ENCODE measurements at places on chromosomes 3 and 15.

DNA sequence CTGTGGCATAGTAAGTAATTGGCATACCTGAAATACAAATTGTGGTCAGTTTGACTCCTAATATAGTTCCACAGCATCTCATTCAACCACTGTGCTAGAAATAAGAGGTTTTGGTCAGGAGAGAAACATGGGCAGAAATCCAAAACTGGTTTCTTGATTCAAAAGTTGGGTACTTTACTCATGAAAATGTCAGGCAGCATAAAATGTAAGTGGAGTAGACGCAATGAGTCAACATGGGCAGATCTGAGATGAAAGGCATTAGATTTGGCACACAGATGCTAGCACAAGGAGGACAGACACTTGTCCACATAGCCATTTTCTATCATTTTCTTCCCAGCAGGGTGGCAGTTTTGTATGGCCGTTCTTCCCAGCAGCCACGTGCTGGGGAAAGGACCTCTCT is 255.8 kb upstream of the CDIN1 start:
- DNase-seq, result no peak

DNA sequence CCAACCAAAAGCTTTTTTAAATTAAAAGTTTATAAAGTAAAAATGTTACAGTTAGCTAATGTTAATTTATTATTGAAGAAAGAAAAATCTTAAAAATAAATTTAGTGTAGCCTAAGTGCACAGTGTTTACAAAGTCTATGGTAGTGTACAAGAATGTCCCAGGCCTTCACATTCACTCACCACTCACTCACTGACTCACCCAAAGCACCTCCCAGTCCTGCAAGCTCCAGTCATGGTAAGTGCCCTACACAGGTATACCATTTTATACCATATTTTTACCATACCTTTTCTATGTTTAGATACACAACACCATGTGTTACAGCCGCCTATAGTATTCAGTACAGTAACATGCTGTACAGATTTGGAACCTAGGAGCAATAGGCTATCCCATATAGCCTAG is 29.1 kb downstream of the SSR3 start:
- DNase-seq, result no peak

GRCh38 chr3:126084768-126085180 is 850 bp upstream of the SLC41A3 start:
- DNase-seq, result no peak

DNA sequence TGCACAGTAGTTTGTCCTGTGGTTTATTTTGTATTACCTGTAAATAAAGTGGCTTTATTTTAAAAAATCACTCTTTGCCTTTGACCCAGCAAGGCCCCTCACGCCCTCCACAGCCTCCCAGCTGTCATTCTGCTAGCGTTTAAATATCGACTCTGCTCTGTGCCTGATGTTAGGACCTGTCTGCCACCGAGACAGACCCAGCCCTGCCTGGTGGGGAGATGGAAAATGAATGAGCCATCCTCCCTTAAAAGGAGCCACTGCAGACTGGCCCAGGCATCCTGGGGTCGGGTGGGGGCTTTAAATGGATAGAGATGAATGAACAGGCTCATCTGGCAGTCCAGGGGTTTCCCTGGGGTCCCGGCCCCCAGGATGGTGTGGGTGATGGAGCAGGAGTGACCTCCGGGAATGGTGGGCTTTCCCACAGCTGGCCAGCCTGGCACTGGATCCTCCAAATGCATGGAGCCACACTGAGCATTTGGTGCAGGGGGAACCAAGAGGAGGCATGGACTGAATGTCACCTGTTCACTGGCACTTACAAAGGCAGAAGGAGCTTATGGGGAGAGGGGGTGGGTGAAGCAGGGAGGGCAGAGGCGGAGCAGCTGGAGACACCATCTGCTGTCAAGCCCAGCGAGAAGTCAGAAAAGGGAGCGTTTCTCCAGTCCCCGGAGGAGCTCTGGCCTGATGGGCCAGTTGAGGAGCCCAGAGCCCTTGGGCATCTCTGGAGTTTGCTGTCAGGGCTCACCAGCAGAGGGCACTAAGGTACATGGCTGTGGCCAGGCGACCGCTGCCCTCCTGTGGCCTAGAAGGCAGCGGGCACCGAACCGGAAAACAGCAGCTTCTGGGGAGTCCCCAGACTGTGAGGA is 11.9 kb downstream of the GRM2 start:
- DNase-seq, result peak; percentile 14

DNA sequence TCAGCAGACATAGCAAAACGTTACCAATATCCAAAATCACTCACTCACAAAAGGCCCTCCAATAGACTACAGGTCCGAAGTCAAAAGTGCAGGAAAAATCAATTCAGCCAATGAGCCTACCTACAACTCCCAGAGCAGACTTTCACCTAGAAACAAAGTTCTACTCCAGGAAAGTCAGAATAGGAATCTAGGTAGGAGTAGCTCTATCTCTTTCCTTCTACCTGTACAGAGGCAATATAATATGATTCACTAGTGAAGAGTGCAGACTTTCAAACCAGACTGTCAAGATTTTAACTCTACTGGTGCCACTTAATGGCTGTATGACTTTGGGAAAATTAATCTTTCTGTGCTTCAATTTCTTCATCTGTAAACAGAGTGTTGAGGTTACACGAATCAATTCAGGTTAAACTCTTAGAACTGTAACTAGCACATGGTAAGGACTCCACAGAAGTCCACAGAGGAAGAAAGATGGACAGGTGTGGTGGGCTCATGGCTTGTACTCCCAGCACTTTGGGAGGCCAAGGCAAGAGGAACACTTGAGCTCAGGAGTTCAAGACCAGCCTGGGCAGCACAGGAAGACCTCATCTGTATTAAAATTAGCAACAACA is 9.4 kb downstream of the DCUN1D1 start:
- DNase-seq, result no peak

DNA sequence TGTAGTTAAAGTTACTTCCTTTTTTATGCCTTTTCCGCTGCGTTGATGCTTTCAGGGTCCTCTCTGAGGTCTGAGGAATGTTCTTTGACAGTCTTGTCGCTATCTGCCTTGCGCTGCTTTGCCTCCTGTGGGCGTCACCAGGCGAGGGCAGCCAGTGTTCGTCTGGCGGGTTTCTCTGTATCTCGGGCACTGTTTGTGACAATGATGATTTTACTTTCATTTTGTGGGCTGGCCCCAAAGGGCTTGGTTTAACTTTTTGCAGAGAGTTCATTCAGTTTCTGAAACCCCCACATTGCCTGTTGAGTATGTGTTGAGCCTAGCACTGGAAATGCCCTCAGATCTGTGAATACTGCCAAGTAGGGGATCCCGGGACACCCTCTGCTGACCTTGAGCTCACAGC is 24.6 kb upstream of the SACM1L start:
- peak; percentile 47 for DNase-seq

GRCh38 chr3:15223685-15224572 is 17.9 kb downstream of the CAPN7 start:
- DNase-seq, result no peak

GRCh38 chr3:131427226-131427625 is 45.7 kb downstream of the NUDT16 start:
- no peak for DNase-seq

- DNase-seq, result no peak
Measured at GRCh38 chr15:70459312-70459711, 304.0 kb downstream of the UACA start.

- no peak for DNase-seq
Measured at GRCh38 chr3:30141178-30141581, 465.2 kb upstream of the TGFBR2 start.

- DNase-seq, result no peak
Measured at GRCh38 chr3:190325923-190326322, 3.7 kb upstream of the CLDN1 start.

GRCh38 chr3:121473001-121473400 is 72.8 kb downstream of the POLQ start:
- DNase-seq, result no peak

DNA sequence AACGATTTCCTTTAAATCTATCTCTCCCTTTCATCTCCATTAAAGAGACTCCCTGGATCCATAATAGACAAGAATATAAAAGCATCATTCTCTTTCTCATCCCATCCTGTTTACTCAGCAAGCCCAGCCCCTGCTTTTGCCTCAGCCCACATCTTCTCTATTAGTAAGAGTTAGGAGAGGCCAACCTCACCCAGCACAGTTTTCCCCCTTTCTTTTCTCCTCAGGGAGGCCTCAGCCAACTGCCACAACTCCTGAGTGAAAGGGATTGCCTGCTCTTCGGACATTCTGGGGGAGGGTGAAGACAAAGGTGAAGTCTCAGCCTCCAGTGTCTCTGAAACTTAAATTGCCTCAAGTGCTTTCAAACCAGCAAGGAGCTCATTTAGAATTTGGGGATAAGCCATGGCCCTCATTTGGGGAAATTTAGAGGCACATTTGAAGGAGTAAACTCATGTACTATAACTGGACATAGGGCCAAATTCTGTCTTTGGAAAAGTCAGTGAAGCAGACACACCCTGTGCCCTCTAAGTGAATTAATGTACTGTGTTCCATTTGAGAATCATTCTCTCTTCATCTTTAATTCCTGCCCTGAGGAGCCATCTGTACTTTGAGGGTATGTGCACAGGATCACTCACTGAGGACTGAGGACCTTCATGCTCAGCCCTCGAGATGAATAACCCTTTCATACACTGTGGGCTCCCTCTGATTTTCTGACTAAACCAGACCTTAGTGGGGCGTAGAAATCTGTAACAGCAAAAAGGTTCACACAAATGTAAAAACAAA is 82.5 kb downstream of the SOX2 start:
- no peak for DNase-seq

DNA sequence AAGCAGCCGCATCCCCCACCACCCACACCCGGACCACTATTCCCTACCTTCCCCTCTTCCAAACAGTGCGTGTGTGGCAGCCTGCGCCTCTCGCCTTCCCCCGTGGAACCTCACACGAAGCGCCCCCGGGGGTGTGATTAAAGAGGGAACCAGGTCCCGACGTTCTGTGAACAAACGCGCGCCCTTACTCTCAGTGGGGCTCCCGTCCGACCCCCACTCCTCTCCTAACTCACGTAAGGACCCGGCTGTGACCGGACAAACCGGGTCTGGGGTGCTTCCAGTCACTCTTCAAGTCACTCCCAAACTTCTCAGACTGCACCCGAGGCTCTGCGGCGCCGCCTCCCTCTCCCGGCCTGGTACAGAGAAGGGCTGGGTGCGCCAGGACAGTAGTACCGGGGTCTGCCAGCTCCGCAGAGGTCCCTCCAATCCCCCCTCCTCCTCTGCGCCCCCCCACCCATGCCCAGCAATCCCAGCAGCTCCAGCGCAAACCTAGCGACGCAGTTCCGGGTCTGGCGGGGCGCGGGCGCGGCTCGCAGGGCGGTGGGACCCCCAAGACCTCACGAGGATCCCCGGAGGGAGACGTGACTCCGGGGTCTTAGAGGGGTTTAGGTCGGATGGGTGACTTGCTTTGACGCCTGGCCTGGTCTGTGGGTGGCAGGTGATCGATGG is 574 bp downstream of the DUOXA1 start:
- DNase-seq, result no peak

- DNase-seq, result no peak
Measured at GRCh38 chr3:31892916-31893573, 88.0 kb downstream of the OSBPL10 start.

Data from stimulated activated CD8-positive, alpha-beta memory T cell treated with anti-CD3 and anti-CD28 coated beads, Interleukin-2, amount 100 ng/mL, for 1 hour (primary cell).